ENCODE measurements at places on chromosomes 3 and 15.

GRCh38 chr15:61983081-61983480, 77.2 kb downstream of the VPS13C start:
- no peak for DNase-seq

- no peak for DNase-seq
Observed at GRCh38 chr3:28291577-28291976, 50.2 kb downstream of the CMC1 start.

- DNase-seq: no peak
Observed at GRCh38 chr3:116981089-116981488, 271.5 kb downstream of the TUSC7 start.

DNA sequence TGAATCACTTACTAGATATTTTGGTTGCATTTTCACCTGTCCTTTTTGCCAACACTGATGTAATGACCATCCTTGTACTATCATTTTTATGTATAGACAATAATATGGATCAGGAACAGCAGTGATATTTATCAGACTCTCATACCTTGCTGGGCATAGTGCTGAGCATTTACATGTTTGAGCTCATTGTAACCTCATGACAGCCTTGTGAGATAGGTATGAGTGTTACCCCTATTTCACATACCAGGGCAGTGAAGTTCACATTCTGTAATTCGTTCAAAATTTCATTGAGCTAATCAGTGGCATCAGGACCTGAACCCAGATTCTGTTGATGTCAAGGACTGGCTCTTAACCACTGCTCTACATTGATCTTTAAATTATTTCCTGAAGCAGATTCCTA, 221.5 kb upstream of the TBL1XR1 start:
- DNase-seq: no peak

DNA sequence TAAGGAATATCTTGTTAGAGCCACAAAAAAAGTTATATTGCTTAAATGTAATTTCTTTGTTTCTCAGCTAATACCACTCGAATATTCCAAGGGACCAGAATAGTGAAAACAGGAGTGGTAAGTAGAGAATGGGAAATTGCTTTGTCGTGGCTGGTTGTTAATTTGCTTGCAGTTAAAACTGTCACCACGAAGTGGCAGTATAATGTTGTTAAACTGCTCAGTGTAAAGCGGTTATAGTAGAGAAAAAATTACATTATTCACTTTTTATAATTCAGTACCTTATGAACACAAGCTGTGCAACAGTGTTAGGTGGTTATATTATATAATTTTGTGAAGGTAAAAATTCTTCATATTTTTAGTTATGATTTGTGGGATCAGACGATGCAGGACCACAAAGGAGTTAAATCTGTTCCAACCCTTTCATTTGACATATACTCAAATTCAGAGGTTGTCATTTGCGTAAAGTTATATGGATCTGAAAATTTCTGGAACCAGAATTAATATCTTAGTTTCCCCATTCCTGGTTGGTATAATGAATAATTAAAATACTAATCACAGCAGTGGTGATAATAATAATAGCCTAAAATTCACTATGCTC, 171.8 kb downstream of the FEZF2 start:
- DNase-seq: no peak

- DNase-seq: no peak
Observed at GRCh38 chr3:38758557-38758956, 57.5 kb downstream of the SCN10A start.

GRCh38 chr3:194450341-194450740, 36.5 kb downstream of the ATP13A3 start:
- DNase-seq: no peak

- DNase-seq: no peak
Observed at GRCh38 chr3:106034313-106034712, 165.5 kb upstream of the CBLB start.

GRCh38 chr3:137764563-137765309, 621 bp downstream of the SOX14 start:
- no peak for DNase-seq

- no peak for DNase-seq
Observed at GRCh38 chr3:115628075-115628412, 4.7 kb downstream of the GAP43 start.

DNA sequence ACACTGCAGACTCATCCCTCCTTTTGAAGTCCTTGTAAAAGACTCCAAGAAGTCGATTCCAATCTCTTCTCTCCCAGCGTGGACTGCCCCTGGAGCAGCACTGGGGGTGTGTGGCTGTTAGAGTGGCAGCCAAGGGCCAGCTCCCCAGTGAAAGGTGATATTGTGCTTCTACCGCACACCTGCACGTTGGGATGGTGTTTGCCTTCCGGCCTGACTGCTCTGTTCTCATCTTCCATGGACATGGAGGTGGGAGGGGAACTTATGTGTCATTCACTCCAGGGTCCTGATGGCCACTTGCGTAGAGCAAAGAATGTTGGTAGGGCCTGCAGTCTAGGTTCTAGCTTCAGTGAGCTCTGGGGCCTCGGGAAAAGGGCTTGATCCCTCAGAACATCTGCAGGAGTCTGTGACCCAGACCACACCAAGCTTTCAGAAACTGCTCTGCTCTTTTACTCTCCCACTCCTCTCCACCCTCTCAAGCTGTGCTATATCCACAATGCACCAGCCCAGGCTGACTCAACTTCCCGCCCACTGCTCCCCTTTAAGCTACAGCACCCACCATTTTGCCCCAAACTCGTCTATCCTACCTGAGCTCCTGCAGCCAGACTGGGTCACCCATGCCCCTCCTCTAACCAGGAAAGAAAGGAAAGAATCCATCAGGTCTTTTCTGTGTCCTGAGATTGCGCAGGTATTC, 31.3 kb downstream of the LIPC start:
- DNase-seq: no peak

DNA sequence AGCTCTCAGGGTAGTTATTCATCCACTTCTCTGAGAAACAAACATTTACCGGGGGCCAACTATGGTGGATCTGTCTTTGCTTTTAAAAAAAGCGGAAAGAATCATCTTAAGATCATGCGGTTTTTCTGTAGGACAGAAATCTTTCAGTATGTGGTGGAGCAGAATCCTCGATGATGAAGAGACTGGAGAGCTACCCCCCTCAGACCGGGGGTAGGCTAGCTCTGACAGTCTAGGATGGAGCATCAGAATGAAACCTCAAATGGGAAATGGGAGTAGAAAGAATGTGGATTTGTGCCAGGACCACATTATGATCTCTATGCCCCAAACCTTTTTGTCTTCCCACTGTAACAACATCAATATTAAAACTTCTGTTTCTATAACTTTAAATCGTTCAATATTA, 30.3 kb downstream of the TPRG1 start:
- no peak for DNase-seq

All from stimulated activated CD8-positive, alpha-beta memory T cell treated with anti-CD3 and anti-CD28 coated beads, Interleukin-4, amount 100 ng/mL, for 4 hours (primary cell).